SK-N-SH (cell line): ENCODE measurements at places on chromosomes 3 and 15.

- DNase-seq: peak; percentile 82
Observed at GRCh38 chr15:69058830-69059556, 44.5 kb downstream of the NOX5 start.

- DNase-seq: peak; percentile 69
Observed at GRCh38 chr3:126474498-126475412, 936 bp downstream of the ZXDC start.

GRCh38 chr3:150222691-150223489, 185.2 kb upstream of the TSC22D2 start:
- DNase-seq: no peak

GRCh38 chr15:71313806-71314205, 198.5 kb downstream of the THSD4 start:
- no peak for DNase-seq

GRCh38 chr3:108664266-108664665, 74.7 kb downstream of the DZIP3 start:
- DNase-seq: no peak

DNA sequence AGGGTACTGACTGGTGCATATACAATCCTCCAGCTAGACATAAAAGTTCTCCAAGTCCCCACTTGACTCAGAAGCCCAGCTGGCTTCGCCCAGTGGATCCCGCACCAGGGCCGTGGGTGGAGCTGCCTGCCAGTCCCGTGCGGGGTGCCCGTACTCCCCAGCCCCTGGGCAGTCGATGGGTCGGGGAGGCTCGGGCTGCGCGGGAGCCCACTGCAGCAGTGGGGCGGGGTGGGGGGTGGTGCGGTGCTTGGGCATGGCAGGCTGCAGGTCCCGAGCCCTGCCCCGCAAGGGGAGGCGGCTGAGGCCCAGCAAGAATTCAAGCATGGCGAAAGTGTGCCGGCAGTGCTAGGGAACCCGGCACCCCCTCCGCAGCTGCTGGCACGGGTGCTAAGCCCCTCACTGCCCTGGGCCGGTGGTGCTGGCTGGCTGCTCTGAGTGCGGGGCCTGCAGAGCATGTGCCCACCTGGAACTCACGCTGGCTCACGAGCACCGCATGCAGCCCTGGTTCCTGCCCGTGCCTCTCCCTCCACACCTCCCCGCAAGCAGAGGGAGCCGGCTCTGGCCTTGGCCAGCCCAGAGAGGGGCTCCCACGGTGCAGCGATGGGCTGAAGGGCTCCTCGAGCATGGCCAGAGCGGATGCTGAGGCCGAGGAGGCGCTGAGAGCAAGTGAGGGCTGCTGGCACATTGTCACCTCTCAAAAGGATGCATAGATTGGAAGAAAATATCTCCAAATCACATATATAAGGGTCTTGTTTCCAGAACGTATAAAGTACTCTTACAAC, 68.3 kb upstream of the PIK3R4 start:
- no peak for DNase-seq

GRCh38 chr3:17749281-17749680, 6.8 kb upstream of the TBC1D5 start:
- DNase-seq: no peak

DNA sequence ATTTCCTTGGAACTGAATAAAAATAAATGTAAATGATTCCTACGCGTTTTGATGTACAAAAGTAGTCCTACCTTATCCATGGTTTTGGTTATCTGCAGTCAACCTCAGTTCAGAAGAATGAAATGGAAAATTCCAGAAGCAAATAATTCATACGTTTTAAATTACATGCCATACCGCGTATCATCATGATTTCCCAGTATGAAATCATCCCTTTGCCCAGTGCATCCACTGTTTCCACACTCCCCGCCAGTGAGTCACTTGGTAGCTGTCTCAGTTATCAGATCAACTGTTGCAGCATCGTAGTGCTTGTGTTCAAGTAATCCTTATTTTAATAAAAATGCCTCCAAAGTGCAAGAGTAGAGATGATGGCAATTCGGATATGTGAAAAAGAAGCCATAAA, 9.1 kb upstream of the MFSD1 start:
- no peak for DNase-seq

DNA sequence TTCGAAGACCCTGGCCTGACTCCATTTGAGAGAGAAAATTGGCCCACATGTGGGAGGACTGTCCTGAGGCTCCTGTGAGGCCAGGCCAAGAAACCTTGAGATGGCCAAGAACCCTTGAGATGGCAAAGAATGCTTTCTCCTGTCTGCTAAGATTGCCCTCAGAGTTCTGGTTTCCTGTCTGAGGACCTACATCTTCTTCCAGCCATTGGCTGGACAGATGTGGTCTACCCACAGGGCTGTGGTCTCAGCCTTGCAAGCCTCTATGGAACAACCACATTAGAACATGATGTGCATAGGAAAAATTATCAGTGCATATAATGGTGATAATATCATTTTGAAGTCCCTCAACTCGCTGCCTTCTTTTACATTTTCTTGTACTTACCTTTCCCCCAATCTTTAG, 10.8 kb upstream of the RASA2 start:
- DNase-seq: no peak

- DNase-seq: peak; percentile 83
Observed at GRCh38 chr3:197749315-197749600, 425 bp upstream of the FYTTD1 start.
